ENCODE measurements at places on chromosomes 13 and 19. TPM values are rescaled to one million over a fixed set of nuclear protein-coding genes. Genes with fewer than 3 reads are reported as not detected.

DNA sequence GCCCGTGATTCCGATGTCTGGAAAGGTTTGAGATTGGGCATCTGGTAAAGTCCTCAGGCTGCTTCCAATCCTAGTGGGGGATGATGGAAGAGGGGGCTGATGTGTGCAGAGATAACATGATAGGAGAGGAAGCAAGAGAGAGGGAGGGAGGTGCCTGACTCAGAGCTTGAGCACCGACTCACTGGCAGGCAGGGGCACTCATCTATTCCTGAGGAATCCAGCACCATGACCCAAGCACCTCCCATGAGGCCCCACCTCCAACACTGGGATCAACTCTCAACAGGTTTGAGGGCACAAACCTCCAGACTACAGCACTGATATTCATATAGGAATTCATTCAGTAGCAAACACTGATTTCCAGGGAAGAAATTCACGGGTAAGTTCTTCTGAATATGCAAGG lies 5.6 kb upstream of the SIGLEC9 start:
- DNase-seq = no peak

DNA sequence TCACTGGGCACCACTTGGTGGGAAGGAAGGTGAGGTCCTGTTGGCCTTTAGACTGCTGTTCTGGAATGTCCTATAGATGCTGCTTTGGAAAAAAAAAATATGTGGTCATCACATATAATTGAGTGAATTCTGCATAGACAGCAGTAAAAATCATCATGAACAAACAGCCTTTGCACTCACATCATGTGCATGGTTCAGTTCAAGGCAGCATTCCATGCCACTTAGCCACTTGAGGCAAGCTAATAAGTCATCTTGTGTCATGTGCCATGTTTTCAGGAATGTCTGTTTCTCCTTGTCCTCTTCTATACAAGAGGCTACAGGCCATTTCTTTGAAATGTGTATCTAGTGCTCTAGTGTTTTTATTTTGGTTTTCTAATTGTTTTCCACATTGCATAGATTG lies 43.9 kb upstream of the TSC22D1 start:
- no peak for DNase-seq

DNA sequence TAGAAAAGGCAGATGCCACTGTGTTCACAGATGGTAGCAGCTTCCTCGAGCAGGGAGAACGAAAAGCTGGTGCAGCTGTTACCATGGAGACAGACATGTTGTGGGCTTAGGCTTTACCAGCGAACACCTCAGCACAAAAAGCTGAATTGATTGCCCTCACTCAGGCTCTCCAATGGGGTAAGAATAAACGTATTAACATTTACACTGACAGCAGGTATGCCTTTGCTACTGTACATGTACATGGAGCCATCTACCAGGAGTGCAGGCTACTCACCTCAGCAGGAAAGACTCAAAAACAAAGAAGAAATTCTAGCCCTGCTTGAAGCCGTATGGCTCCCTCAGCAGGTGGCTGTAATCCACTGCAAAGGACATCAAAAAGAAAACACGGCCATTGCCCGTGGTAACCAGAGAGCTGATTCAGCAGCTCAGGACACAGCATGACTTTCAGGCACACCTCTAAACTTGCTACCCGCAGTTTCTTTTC lies 197.7 kb downstream of the ZNF737 start:
- no peak for DNase-seq

The MRPL57 gene
- polyA plus RNA-seq = 38.8 TPM

The APOC1 gene
- 15.4 TPM for polyA plus RNA-seq
